Heart right ventricle (tissue), 16 donors: ENCODE measurements at places on chromosomes 7 and 10. TPM values are rescaled to one million over a fixed set of nuclear protein-coding genes. Genes with fewer than 3 reads are reported as not detected.

- peak; percentile 31 for DNase-seq
Observed at GRCh38 chr7:1087952-1088920, at the start of gene GPER1. TSS of gene GPER1 (plus strand) at chr7:1088113. CDS start at chr7:1091729, 3,616 bp downstream.

GRCh38 chr7:70455925-70456324 lies 676.0 kb upstream of the GALNT17 start:
- no peak for DNase-seq

- no peak for DNase-seq
Observed at GRCh38 chr7:140685407-140686087, 11.0 kb upstream of the NDUFB2 start.

DNA sequence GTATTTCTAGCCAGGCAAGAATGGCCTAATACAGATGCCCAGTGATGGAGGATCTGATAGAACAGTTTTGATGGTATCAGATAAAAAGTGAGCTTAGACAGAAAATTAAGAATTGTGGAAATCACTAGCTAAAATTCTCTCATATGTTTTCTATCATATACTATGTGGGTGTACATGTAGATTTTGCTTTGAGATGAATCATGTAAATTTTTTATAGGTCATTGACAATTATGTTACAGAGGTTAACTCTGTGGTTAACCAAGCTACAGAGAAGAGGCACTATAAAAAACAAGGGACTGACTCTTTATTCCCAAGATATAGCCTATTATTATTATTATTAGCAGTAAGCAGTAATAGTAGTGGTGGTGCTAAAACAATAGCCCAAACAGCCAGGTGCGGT lies 156.5 kb downstream of the ITGA8 start:
- no peak for DNase-seq

DNA sequence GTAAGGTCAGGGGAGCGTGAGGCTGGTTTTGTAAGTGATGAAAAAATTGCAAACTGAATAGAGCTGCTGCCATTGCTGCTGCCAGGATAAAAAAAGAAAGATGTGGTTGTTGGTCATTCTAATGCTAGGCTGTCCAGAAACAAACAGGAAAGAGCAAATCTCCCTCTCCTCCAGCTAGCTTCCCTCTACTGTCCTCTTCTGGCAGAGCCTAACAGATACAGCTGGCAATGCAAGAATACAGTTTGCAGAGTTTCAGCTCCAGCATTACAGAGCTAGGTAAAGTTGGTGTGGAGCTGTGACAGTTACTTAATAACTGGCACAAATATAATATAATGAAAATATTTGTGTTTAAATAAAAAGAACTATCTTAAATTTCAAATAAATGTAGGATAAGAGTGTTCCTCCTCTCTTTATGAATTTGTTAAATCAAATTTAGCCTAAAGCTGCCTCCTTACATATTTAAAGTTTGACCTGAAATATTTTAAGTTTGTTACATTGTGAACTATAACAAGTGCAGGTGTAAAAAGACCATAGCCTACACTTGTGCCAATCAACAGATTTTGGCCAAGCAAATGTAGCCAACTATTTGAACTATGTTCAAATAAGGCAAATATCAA lies 407.7 kb downstream of the SH2D4B start:
- DNase-seq = no peak

- DNase-seq = no peak
Observed at GRCh38 chr10:114544045-114544659, 113.9 kb downstream of the ABLIM1 start.

The GIMAP1 gene
- 8.4 TPM for polyA plus RNA-seq

The PSMG3 gene
- polyA plus RNA-seq = 45.7 TPM

The LGI1 gene
- polyA plus RNA-seq = not detected
